Breast epithelium (tissue), 4 donors: ENCODE measurements at places on chromosomes 3 and 15.

DNA sequence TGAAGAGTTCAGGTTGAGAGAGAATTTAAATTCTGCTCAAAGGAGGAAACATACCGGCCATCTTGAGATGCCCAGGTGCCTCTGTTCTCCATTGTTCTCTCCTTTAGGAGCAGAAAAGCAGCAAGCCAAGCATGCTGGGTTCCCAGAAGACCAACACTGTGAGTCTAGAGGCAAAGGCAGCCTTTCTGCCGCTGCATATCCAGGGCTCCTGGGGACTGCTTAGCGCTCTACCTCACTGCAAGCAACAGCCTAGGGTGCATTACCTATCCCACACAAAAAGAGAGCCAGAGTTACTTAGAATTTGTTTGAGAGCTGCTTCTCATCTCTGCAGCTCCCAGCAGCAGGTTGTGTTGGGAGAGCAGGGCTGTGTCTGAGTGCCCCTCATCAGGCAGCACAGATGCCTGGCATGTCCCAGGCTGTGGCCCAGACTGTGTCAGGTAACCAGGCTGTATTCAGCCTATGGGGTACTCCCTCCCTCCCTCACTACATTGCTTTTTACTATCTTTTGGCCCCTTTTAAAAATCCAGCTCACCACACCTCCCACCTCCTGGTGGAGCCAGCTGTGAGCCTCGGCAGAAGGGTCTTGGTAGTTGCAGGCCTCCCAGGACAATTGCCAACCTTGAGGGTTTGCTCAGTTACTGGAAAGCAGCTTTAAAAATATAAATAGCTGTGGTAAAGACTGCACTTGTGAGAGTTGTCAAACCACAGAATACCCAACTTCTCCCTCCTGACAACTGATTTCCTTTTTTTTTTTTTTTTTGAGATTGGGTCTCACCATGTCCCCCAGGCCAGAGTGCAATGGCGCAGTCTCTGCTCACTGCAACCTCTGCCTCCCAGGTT, 30.2 kb downstream of the BCL2L10 start:
- no peak for DNase-seq

DNA sequence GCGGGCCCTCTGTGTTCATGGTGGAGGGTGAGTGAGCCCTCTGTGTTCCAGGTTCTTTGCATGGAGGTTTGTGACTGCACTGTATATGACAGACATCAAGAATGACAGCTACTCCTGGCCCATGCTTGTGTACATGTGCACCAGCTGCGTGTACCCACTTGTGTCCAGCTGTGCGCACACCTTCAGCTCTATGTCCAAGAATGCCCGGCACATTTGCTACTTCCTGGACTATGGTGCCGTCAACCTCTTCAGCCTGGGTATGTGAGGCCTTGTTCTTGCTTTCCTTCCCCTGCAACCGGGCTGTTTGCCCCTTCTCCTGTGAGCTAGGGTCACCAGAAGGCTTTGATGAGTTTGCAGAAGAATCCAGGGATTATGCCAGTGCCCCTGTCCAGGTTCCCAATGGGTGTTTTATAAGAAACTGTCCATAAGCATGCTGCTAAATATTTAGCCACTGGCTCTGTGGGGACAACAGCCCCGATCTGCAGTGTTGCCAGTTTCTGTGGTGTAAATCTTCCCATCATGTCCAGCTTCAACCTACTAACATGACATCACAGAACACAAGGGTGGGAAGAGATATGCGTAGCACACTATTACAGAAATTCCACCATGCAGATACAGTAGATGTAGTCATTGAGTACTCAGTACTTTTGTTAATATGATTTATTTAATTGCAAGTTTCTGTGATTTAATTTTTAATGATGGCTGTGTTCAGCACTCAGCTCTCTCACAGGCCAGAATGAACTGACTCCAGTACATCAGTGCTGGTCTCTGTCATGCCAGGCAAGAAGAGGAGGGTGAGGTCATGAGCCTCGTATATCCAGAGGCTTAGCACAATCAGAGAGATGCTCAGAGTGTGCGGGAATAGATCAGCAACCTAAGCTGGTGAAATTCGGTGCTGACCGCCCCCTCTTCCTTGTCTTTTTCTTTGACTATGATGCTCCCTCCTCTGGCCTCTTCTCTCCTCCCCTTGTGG, 29.2 kb upstream of the KIF23 start:
- no peak for DNase-seq

- DNase-seq, result no peak
Measured at GRCh38 chr3:146139586-146140110, 21.3 kb downstream of the PLOD2 start.

GRCh38 chr3:54550221-54550977, 377.5 kb downstream of the LRTM1 start:
- DNase-seq, result no peak

DNA sequence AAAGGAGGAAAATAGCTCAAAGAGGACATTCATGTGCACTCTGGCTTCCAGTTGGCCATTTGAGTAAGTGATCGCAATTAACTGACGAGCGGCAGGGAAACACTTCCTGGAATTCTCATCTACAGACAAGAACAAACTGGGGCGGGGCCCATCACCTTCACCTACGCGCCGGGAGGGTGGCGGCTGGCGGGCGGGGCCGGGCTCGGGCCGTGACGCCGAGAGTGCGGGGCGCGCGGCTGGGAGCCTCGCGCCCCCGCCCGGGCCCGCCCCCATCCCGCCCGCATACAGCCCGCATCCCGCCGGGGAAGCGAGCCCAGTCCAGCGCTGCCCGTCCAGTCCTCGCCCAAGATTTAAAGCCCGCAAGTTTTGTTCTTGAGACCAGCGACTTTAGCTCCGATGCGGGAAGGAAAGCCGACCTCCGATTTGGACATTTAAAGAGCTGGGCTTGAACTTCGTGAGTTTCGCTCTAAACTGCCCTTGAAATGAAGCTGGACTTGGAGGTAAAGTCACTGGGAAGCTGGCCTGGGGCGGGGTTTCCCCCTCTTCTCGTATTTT, at the start of gene B3GNT5:
TSS of gene B3GNT5 (plus strand) at position 281 of the 555 bp plus-strand sequence. CDS start 16,546 bp downstream, outside the sequence.
- DNase-seq, result peak; percentile 86
